ENCODE measurements at places on chromosomes 1 and 21.

- no peak for DNase-seq
These were observed 73.0 kb upstream of the EXO1 start for GRCh38 chr1:241775021-241775420.

DNA sequence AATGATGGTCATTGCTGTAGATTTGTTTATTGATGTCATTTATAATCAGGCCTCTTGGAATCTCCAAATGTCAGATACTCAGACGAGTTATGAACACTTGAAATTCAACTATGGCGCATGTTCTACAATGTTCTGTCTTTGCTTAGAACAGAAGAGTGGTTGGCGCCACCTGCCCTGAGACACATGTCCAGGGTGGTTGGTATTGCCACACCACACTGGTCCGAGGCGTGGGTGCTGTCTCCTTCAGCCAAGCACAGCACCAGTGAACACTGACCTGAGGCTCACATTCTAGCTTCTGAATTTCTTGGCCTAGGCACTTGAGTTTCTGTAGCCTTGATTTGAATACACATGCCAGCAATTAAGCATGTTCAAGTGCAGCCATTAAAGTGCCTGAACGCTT lies 10.1 kb upstream of the BMP8A start:
- no peak for DNase-seq

GRCh38 chr1:36092166-36092797 lies 3.6 kb downstream of the ADPRS start:
- DNase-seq: no peak

GRCh38 chr1:204203206-204203767 lies 7.0 kb upstream of the KISS1 start:
- no peak for DNase-seq

DNA sequence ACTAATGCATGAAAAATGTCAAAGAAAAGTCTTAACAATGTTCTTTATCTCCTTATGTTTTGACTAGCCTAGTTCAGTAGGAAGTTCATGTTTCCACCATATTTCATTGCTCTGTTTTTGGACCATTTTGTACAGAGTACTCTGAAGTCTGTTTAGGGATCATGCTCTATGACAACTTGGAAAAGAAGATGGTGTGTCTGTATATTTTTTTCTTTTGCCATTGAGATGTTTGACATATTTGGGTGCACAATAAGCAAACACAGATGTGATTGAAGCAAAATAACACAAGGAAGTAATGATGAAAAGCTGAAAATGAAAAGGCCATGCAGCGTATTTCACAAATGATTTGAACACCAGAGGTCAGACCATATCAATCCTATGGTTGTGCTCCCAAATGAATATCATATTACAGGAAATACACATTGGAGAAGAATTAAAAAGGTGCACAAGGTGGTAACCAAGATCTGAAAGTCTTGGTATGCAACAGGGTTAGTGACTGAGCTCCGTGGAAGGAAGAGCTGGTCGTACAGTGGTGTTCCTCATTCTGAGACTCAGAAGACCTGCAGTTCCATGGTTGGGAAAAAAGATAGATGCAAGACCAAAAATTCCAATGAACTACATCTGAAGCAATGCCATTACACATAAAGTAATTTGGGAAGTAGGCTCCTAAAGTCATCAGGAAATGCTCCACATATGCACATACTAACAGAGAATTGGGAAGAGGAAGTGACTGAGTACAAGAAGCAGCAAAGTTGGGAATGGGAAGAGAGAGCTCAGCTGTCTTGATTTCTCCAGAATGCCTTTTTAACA lies 463.5 kb downstream of the LMO4 start:
- no peak for DNase-seq

GRCh38 chr1:115302390-115302961 lies 35.6 kb downstream of the NGF start:
- no peak for DNase-seq

- peak; percentile 34 for DNase-seq
These were observed 15.6 kb downstream of the RD3 start for GRCh38 chr1:211476200-211476849.

GRCh38 chr1:216888731-216889130 lies 165.5 kb upstream of the ESRRG start:
- DNase-seq: no peak

DNA sequence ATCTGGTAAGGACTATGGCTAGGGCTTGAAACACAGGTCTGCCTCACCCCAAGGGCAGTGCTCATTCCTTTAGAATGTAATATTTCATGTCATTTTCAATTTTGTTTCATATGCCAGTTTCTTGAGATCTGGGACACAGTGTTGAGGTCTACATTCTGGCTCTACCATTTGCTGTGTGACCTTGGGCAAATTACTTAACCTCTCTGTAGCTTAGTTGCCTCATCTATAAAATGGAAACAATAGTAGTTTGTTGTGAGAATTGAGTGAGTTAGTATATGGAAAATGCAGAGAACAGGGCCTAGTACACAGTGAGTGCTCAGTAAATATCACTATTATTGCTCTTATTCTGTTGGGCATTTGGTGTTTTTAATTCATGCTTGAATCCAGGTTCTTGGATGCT lies 84.4 kb downstream of the WDR3 start:
- DNase-seq: no peak

- no peak for DNase-seq
These were observed 20.5 kb downstream of the CLCA4 start for GRCh38 chr1:86567341-86567740.

- DNase-seq: no peak
These were observed 332.0 kb upstream of the PBX1 start for GRCh38 chr1:164226977-164227376.

GRCh38 chr1:76330991-76331603 lies 256.6 kb downstream of the ST6GALNAC3 start:
- DNase-seq: no peak

DNA sequence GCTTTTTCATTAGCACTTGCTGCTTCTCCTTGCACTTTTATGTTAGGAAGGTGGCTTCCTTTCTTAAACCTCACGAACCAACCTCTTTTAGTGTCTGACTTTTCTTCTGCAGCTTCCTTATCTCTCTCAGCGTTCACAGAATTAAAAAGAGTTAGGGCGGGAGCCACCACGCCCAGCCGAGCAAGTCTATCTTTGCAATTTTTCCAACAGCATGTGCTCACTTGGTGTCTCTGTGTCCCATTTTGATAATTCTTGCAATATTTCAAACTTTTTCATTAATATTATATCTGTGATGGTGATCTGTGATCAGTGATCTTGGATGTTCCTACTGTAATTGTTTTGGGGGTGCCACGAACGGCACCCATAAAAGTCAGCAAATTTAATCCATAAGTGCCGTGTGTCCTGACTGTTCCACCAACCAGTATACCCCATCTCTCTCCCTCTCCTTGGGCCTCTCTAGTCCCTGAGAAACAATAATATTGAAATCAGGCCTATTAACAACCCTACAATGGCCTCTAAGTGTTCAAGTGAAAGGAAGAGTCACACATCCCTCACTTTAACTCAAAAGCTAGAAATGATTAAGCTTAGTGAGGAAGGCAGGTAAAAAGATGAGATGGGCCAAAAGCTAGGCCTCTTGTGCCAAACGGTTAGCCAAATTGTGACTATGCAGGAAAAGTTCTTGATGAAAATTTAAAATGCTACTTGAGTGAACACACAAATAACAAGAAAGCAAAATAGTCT lies 15.9 kb upstream of the ITPKB start:
- no peak for DNase-seq

DNA sequence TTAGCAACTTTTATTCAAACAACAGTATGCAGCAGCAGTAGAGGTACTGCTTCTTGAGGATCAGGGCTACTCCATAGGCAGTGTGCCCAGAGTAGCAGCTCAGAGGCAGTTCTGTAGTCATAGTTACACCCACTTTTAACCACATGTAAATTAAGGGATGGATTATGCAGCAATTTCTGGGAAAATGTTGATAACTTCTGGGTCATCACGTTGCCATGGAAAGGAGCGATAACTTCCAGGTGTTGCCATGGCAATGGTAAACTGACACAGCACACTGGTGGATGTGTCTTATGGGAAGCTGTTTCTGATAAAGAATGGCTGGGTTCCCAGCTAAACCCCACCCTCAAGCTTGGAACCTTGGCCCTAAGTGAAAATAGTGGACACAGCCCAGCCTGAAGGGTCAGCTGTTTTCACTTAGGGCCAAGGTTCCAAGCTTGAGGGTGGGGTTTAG lies 29.0 kb upstream of the PLA2G2A start:
- DNase-seq: no peak

- no peak for DNase-seq
These were observed 44.0 kb upstream of the DIPK1A start for GRCh38 chr1:93005252-93005598.

DNA sequence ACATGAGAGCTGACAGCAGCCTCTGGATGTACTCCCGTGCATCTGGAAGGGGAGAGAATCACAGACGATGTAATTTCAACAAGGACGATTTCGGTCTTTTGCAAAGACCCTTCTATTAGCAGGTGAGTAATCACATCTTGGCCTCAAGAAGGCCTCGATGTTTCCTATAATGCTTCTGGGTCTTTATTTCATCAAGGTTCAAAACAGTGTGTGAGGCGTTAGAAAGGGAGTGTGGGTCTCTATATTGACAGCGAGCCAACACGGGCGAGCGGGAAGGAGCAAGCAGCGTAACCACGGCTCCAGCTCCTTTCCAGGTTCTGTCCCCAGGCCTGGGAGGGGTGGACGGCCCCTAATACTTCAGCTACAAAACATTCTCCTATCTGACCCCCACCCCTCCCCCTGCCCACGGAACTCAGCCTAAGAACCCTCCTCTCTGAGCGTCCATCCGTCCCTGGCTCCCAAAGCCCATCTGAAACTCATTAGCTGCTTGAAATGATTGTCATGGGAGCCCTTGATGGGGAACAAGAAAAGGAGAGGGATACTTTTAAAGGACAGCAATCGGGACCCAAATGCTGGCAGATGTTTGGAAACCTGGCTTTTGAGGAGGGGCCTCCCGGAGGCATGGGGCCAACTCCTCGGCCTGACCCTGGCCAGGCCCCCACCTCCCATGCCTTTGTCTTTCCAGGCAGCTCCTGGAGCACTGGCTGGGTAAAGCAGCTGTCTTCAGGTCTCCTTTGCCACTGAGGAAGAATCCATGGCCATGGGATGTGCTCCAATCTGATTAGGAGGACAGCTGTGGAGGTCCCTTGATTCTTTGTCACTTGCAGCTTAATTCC lies 250.8 kb downstream of the FOXD2 start:
- DNase-seq: no peak

DNA sequence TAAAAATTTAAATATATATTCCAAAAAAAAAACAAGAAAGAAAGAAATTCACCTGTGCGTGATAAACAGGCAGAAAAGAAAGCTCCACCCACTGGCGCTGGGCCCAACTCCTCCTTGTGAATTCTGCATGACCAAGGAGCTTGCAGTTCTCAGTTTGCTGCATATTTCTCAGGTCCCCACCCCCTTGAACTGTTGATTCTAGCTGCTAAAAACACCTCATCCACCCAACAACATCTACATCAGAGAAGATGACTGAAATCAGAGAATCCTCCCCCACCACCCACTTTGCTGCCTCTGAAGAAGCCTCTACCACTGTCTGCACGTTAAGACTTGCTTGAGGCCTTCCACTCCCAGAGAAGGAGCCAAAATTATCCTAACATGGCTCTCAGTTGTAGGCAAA lies 104.8 kb downstream of the RGS2 start:
- no peak for DNase-seq

DNA sequence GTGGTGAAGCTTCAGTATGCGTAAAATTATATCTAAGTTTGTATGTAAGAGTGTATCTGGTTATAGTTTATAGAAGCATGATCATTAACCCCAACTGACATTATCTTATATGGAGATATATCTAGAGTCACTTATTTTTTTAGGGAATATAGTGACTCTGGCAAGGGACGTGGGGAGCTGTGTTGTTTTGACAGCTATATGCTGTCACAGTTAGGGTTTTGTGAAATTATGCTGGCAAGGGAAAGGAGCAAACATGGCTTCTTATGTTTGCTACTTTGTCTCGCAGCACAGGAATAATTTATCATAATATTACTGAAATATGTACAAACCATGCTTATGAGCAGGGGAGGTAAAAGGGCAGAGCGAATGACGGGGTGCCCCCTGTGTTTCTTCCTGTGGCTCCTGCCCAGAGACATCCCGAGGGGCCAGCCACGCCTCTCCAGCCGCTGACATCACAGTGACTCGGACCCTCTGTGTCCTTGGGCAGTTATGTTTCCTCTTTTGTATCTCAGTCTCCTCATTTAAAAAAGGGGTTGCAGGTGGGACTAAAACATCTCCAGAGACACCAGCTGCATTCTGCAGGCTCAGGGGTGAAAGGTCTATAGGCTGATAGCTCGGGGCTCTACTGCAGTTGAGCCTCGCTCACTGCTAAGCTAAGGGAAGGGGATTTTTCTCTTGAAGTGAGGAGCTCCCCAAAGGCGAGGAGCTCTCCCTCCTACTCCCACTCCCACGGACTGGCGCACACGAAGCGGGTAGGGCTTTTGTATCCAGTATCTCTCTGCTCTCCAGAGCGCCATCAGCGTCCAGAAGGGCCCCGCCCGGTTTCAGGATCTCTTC lies 14.9 kb downstream of the A3GALT2 start:
- no peak for DNase-seq

DNA sequence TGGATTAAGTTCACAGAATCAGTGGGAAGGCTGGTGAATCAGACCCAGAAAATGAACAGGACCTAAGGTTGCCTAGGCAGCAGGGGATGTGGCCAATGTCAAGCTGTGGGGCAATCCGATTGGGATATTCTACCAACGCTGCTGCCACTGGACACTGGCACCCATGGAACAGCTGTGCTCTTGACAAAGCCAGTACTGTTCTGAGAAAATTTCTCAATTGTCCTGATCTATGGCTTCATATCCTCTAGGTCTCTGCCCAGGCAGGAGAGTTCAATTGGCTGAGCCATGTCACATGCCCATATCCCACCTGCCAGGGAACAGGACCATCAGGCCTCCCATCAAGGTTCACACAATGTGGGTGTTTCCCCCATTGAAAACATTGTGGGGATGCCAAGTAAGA lies 6.2 kb downstream of the TACSTD2 start:
- no peak for DNase-seq

GRCh38 chr21:25639551-25640201 lies 618 bp downstream of the JAM2 start:
- no peak for DNase-seq

DNA sequence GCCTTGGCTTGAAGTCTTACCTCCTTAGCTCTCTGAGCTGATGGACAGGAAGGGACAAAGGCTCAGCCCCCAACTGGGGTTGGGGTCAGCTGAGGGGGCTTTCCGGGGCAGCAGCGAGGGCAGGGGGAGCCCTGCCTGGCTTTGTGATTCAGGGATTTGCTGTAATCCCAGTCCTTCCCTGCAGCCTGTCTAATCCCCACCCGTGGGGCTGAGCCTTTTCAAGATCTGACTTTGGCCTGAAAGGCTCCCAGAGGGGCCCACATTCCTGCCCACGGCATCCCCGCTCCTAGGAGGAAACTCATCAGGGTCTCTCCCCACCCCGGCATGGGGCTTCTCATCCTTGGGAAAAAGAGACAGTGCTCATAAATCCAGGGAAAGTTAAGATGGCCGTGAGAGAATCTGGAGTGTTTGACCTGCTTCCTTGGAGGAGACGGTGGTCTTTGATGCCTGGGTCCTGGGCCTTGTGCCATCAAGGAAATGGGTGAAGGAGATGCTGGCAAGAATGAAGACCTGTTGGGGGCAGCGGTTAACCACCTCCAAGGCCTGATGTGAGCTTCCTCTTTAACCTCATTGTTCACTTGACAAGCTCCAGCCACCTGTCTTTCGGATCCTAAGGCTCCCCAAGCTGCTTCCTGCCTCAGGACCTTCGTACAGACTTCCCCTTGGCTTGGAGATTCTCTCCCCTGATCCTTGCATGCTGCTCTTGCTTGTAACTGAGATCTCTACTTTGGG lies 83.1 kb upstream of the WNT4 start:
- no peak for DNase-seq

- DNase-seq: no peak
These were observed 90.2 kb upstream of the NGF start for GRCh38 chr1:115428256-115428655.

Data from activated naive CD4-positive, alpha-beta T cell (primary cell).